Psoas muscle (tissue), 8 donors: ENCODE measurements at places on chromosomes 2 and 18. TPM values are rescaled to one million over a fixed set of nuclear protein-coding genes. Genes with fewer than 3 reads are reported as not detected.

Gene FEV
- not detected for polyA plus RNA-seq

DNA sequence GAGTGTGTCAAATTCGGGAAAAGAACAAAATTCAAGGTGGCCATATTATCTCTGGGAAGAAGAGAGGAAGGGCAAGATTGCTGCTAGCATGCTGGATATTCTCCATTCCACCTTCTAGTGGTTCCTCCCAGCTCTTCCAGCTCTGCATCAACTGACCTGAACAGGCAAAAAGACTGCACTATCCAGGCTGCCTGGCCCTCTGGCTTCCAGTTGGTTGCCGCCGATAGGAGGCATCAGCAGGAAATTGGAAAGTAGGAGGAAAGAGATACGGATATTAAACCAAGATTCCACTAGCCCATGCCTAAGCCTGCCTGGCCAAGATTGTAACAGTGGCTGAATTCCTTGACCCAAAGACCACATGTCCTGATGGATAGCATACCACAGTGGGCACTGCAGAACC lies 1.7 kb upstream of the RTTN start:
- no peak for DNase-seq

Gene SERPINB13
- not detected for polyA plus RNA-seq

Gene ACTR3
- polyA plus RNA-seq, result 79.7 TPM

Gene ABCG8
- polyA plus RNA-seq, result not detected

Gene CAPN13
- polyA plus RNA-seq, result 0.06 TPM

- DNase-seq, result no peak
Observed at GRCh38 chr2:44936715-44937687, 4.5 kb upstream of the SIX3 start.

Gene FRZB
- polyA plus RNA-seq, result 2.7 TPM

DNA sequence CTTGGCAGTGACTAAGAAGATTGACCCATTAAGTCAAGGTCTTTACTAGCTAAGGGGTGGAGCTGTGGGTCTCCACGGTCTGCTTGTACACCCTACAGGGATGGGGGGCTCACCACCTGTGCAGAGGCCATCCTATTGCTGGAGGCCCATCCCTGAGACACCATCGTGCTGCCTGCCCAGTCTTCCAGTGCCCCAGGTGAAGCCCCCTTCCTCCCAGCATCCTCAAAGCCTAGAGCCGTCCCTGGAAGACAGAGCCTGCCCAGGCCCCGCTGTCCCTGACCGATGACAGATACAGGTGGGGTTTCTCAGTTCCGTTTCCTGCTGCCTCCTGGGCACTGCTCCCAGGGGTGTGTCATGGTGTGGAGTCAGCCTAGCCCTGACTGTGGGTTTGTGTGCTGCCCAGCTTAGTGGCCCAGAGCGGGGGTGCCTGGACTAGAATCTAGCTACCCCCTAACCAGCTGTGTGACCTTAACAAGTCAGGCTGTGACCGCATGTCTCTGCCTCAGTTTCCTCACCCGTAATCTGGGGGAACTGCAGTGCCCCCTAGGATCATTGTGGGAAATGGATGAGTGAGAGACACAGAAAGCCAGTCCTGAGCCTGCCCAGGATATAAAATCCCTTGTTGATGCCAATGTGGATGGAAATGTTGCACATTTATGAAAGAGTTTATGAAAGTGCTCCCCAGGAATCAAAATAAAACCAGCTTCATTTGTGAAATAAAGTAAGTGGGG lies 2.0 kb downstream of the OTOS start:
- DNase-seq, result no peak

Gene ZBTB7C
- polyA plus RNA-seq, result 0.78 TPM

DNA sequence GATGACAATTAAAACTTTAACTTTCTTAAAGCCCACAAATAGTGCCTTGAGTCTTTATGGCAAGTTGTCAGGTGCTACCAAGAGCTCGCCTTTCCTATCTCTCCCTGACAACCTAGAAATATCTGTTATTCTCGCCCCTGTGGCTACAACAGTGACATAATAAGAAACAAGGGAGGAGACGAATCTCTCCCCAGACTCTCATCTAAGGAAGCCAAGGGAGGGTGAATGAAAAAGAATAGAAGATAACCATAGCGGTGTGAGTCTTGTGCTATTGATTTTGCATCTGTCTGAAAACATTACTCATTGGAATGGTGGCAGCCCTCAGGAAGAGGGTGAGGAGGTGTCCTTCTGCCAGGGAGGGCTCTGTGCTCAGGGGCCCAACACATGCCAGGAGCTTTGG lies 114.3 kb downstream of the ALK start:
- DNase-seq, result no peak
